ENCODE measurements at places on chromosomes 7 and 10.

DNA sequence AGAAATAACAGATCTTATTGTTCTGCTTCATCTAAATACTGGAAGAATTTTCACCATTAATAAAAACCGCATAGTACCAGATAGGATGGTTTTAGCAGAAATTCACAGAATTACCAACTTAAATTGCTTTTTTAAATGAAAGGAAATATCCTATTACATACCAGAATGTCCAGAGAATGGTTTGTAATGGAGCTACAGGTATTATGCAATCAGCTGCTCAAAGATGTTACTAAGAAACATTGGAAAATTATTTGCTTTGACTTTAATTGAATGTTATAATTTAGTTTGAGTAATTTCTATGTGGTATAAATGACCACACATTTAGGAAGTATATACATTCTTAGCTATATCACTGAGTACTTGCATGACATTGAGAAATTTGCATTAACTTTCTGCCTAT is 338.3 kb downstream of the ETV1 start:
- no peak for DNase-seq

DNA sequence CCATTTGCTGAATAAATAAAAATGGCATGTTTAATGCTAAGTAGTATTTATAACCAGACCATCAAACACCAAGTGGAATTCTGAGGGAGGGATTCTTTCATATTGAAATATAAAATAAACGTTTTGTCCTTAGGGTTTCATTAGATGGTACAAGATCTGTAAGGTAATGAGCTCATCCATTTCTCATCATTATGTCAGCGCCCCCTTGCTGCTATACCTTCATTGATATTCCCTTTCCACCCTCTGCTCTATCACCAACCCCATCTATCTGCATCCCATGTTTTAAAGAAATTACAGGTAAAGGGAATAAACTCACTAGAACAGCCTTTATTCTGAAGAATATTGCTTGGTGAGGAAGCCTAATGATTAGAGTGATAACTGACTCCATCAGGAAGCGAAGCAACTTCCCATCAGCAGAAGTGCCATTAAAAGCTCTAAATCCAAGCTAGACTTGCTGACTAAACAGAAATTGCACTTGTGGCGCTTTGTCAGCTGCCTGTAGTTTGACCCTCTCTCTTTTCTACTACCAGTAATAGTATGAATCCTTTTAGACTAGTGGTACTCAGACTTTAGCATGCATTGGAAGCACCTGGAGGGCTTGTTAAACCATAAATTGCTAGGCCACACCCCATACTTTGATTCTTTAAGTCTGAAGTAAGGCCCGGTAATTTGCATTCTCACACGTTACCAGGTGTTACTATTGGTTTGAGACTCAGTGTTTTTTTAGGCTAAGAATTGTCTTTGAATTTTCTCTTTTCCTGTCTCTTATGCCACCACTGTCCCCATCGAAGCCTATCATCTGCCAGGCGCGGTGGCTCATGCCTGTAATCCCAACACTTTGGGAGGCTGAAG is 27.5 kb downstream of the ADD3 start:
- DNase-seq = no peak

GRCh38 chr10:124686707-124687376 is 57.3 kb downstream of the FAM53B start:
- DNase-seq = no peak

GRCh38 chr10:35700487-35700882 is 58.4 kb upstream of the FZD8 start:
- DNase-seq = no peak

- DNase-seq = no peak
These were observed 119.0 kb downstream of the SEC23IP start for GRCh38 chr10:120011359-120012130.

- DNase-seq = no peak
These were observed 64.6 kb upstream of the MGMT start for GRCh38 chr10:129402459-129402858.

DNA sequence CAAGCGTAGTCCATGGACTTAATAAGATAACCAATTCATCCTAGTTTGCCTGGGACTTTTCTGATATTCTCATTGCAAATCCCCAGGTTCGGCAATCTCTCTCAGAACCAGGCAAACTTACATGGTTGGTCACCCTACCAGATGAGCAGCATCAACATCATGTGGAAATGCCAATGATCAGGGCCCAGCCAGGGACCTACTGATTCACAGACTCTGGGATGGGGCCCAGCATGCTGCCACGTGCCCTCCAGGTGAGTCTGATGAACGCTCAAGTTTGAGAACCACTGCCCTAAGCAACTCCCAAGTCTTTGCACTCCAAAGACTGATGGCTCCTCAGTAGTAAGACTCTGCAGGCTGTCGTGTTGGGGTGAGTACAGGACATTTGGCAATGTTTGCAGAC is 2.7 kb downstream of the LAMB4 start:
- no peak for DNase-seq

DNA sequence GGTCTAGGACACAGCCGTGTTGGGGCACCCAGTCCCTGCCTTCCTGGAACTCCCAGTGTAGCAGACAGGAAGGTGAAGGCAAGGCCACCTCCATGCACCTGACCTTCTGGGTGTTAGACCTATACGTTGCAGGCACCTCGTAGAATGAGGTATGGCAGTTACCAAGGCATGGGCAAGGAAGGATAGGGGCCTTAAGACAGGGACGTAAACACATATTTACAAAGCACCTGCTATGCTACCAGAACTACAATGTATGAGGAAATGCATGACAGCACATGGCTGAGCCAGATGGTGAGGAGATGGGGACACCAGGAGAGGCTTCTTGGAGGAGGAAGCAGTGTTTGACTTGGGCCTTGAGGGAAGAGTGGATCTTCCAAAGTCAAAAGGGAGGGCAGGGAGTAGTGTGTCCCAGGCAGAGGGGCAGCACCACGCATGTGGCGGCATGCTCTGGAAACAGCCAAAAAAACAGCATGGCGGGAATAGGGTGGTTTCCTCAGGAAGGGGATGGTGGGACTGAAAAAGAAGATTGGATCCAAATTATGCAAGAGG is 231.2 kb downstream of the FANK1 start:
- DNase-seq = no peak

All from CD4-positive, alpha-beta T cell treated with Interleukin-4 for 1 hour (primary cell).